ENCODE measurements at places on chromosomes 5 and 9. TPM values are rescaled to one million over a fixed set of nuclear protein-coding genes. Genes with fewer than 3 reads are reported as not detected.

TMEM252 gene
- total RNA-seq = not detected

HAPLN1 gene
- 0.07 TPM for total RNA-seq

PRRT1B gene
- not detected for total RNA-seq

MYMK gene
- total RNA-seq = not detected

PCDHGA1 gene
- total RNA-seq = 0.75 TPM

GAS1 gene
- 1.7 TPM for total RNA-seq

GRCh38 chr9:92607773-92608172, 62.2 kb downstream of the IPPK start:
- DNase-seq = no peak

DNA sequence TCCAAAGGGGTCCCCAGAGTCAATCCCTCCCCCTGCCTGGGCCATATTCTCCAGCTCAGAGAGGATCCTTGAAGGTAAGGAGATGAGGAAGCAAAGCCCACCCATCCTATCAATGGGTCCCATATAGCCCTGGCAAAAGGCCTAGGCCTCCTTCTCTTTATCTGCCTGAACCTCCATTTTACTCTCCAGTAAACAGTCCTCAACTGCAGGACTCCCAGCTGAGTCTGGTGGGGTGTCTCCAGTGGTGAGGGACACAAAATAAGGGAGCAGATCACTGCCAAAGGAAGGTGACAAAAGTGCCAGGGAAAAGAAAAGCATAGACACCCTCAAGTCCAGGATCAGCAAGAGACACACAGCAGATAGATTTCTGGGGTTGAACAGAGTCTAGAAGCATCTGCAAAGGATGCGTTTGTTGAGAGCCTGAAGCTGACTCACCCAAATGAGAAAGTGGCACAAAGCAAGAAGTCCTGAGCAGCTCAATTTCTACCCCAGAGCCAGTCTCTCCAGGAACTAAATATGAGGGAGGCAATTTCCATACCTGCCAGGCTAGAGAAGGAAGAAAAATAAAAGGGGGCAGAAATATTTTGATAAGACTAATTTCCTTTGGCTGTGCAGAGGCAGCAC, 2.7 kb upstream of the EBF1 start:
- DNase-seq = no peak

- DNase-seq = no peak
Measured at GRCh38 chr9:14014744-14015143, 299.2 kb downstream of the NFIB start.

DNA sequence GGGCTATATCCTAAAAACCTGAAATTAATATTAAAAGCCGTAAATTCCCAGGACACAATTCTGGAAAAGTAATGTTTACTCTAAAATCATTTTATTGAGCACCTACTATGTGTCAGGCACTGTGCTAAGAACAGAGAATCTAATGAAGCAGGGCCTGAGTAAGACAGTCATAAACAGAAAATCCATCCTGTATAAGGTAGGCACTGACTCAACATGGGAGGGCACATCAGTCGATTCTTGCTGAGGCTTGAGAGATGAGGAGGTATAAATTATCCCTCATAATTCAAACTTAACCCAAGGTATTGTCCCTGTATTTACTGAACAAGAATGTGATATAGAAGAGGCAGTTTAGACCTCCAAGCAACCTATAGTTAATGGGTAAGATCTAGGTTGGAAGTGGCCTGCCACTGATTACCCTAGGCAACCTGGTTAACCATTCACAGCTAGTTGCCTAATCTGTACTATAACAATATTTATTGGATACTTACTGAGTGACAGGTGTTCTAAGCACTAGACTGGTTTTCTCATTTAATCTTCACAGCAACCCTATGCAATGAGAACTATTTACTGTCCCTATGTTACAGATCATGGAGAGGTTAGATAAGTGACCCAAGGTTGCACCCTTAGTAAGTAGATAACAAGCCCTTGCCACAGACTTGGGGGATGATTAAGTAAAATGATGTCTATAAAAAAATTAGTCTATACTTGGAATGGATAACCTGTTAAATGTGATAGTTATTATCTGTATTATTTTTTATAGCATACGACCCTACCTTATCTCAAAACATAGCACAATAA, 317.7 kb downstream of the PDE4D start:
- DNase-seq = no peak

DNA sequence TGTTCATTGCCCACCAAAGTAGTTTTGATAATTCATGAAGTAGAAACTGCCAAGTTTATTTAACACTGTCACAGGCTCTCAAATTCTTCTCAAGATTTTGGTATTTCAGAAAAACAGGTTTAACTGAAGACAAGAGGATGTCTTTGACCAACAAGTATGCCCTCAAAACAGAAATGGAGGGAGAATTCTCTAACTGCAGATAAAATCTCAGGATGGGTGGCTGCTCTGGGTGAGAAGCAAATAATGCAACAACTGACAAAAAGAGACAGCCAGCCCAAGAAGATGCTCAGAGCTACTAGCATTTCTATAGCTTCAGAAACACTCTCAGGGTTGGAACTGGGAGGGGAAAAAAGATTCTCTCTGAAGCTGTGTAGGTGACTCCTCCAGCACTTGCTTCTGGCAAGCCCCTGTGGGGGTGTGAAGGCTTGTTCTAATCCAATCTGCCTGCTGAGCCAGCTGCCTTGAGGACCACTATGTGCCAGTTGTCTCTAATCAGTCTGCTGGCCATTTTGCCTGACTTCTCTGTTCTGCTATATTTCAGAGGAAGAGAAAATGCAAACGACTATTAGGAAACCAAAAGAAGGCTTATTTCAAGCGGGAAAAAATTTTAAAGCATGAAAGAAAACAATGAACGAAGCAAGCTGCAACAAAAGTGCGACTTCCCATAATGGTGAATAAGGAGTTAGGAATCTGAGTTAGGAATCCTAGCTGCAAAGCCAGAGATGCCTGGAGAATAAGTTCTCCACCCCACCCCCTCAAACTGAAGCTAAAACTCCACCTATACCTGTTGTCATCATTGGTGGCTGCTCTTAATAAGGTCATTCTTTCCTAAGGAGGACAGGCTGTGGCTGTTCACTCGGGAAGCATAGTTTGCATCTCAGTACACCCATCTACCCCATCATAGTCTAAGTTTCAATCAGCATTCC, 147.5 kb downstream of the GNAQ start:
- peak; percentile 22 for DNase-seq

- no peak for DNase-seq
Measured at GRCh38 chr9:109411798-109412352, 86.2 kb downstream of the PTPN3 start.

- DNase-seq = no peak
Measured at GRCh38 chr5:80438739-80439138, 30.9 kb downstream of the ZFYVE16 start.

DNA sequence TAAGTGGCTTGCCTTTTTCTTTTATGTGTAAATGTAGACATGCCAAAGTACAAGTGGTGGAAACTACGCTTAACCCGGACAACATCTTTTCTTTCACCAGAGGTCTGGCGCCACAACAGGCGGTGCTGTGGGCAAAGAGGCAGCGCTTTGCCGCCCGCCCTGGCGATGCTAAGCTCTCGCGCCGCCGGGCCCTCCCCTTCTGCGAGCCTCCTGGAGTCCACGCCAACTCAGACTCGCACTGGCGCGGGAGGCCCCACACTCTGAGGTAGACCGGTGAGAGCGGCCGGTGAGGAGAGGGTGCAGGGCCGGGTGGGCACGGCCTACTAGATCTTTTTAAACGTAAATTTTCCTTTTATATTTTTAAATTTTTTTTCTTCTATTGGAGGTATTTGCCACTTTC, 2253.1 kb upstream of the C9orf72 start:
- no peak for DNase-seq

DNA sequence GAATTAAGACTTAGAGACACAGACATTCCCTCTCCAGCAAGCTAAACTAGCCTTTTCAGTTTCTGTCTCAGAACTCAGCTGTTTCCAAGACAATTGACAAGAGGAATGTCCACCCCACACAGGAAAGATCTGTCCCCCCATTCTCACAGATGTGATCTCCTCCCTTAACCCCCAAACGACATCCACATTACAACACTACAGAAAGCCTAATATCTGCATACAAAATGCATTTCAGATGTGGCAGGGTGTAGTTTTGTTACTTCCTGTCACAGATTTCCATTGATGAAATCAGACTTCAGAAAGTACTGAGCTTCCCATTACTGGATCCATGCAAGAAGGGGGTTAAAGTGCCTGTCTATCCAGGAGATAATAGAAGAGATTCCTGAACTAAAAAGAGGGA, 2.9 kb upstream of the ARSI start:
- DNase-seq = no peak

DNA sequence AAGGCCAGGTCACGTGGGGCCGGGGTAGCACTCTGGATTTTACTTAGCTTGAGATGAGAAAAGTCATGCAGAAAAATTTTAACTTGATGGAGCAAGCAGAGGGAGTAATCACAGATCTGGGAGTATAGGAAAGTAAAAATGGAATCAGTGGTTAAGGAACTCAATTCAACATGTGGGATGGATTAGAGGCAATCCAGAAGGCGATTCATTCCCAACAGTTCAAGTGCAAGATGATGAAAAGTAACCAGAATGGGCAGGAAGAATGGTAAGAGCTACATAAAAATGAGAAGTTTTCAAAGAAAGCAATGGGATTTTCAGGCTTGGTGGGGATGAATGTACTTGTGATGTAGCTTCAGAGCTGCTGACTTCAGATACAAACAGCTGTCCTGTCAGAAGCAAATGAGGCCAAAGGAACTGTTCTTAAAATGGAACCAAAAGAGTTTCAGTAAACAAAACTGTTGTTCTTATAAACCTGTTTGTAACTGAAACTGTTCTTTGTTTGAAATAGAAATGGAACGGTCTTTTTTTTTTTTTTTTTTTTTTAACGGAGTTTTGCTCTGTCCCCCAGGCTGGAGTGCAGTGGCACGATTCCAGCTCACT, 5.6 kb upstream of the SEC24A start:
- no peak for DNase-seq

DNA sequence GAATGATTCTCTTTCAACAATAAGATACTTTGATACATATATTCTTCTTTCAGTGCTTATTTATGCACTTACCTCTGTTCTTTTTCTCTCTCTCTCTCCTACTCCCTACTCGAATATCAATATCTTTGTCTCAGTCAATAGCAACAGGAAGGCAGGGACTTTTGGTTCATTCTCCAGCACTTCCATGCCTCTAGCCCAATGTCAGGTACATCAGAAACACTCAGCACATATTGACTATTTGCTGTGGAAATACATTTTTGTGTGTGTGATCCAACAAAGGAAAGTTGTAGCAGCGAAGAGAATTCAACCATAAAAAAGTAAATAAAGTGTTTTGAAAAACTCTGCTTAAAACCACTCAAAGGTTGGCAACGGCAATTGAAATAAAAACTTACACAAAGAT, 12.6 kb downstream of the DIRAS2 start:
- DNase-seq = no peak

DNA sequence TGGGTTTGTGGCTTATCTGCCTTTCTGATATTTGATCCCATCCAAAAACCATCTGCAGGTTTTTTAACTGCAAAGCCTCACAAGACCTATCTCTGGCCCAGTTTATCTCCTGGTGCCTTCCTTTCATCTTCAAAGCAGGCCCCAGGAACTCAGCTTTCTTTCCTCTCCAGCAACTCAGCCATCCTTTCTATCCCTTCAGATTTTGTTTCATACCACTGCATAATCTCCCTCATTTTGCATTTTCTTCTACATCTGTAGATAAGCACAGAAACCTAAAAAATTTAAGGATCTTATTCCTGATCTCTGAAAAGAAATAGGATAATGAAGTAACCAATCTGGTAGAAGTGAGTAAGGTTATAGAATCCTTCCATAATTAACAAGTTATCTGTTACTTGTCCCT, 19.5 kb upstream of the ERCC6L2 start:
- DNase-seq = no peak

- DNase-seq = no peak
Measured at GRCh38 chr9:14395317-14396082, 81.6 kb upstream of the NFIB start.

- no peak for DNase-seq
Measured at GRCh38 chr5:179912386-179912785, 4.7 kb upstream of the TBC1D9B start.

DNA sequence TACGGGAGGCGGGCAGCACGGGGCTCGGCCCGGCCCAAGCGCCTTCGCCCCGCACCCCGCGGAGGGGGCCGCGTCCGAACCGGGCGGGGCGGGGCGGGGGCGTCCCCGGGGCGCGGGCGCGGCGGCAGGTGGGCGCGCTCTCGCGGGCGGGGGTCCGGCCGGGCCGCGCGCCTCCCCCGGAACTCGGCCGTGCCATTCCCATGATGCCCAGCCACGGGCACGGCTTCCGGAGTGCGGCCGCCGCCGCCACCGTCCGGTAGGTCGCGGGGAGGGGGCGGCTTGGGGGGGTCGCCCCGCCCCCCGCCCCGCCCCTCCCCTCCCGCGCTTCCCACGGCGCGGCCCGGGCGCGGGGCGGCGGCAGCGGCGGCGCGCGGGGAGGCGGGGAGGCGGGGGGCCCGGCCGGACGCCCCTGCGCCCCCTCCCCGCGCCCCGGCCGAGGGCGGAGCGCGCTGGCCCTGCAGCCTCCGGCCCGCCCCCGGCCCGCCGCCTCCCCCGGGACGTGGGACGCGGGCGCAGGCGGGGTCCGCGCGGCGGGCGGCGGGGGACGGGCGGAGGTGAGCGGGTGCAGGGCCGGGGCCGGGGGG, at the start of gene PPP1R26:
TSS of gene PPP1R26 (plus strand) at position 314 of the 584 bp plus-strand sequence. CDS start 4,729 bp downstream, outside the sequence.
- no peak for DNase-seq

- no peak for DNase-seq
Measured at GRCh38 chr9:37082214-37082765, 38.1 kb upstream of the ZCCHC7 start.

GRCh38 chr5:54969856-54970828, 15.3 kb downstream of the ESM1 start:
- DNase-seq = no peak

GRCh38 chr5:44987026-44987425, 178.3 kb downstream of the MRPS30 start:
- no peak for DNase-seq

- DNase-seq = no peak
Measured at GRCh38 chr5:31889001-31889561, 250.2 kb downstream of the PDZD2 start.

All from epithelial cell of proximal tubule (primary cell).